CD4-positive, alpha-beta T cell treated with Interleukin-2 at 100 ng/mL for 4 hours (primary cell): ENCODE measurements at places on chromosomes 6 and 20.

- no peak for DNase-seq
These were observed 12.0 kb downstream of the TRAM2 start for GRCh38 chr6:52564856-52565255.

DNA sequence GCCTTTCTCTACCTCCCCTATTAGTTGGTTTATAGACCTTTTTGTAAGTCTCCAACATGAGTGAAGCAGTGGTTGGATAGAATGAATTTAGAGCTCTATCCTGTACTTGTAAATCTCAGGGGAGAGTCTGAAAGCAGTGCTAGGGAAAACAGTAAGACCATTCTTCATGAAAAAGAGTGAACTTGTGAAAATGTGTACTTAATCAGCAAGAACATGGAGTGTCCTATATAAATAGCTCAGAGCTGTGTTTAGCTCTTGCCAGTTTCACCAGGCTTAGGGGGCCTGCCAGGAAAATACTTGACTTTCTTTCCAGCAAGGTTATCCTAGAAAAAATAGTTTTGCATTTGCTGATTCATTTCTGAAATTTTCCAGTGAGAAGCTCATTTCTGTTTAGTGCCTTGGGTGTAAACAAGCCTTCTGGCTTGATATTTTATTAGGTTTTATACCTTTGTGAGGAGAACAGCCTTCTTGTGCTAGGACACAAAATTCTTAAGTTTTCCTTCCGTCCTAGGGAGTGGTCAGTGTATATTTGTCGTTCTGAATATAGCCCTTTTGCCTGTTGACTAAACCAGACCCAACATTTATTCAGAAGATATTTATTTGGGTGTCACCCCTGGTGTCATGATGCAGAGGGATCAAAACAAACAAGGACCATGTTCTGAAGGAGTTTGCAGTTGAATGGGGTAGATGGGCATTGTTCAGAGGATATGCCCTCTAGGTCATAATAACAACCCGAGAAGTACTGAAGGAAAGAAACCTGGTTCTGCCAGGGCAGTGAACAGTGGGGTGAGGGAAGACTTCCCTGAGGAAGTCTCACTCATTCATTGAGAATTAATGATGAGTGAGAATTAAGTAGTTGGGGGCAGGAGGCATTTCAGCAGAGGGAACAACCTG lies 7.6 kb downstream of the ARFGEF2 start:
- DNase-seq = no peak

DNA sequence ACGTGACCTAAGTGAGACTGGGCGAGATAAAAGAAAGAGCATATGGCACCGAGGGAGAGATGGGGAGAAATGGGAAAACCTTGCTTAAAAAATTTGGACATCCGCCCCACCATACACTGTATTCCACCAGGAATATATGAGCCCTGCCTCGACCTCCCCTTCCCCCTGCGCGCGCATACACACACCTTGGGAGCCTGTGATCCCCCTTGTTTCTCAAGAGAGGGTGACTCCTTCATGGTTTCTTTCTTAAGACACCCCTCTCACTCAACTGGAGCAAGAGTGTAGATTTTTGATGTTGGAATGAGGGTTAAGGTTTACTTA lies 480 bp downstream of the ABCF1 start:
- DNase-seq = no peak

DNA sequence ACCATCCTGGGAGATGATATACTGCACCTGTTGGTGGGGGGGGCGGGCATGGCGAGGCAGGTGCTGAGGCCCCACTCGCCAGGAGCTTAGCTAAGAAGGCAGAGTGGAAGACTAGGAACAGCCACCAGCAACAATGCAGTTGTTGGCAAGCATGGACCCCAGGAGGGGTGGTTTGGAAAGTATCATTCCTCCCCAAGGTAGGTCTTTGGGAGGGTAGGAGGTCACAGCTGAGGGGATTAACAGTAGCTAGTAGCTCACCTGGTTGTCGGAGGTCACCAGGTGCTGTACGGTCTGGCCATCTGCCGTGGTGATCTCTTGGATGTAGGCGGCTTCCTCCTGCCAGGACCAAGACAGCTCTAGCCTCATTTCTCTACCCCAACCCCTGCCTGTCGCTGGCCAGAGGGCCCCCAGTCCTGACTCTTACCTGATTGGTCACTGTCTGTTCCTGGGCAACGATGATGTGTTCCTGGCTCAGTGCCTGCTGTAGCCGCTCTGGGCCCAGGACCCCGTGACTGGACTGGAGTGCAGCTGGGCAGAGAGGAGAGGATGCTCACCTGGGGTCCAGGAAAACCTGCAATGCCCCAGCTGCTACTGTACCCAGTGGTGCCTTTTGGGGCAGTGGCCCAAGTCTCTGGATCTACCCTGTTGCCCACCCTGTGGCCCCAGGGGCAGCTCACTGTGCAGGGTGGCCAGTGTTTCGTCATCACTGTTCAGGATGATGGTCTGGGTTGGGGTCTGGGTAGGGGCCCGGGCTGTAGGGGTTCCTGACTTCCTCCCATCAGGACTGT lies 15.3 kb downstream of the PCIF1 start:
- DNase-seq = no peak

GRCh38 chr6:106643061-106643460 lies 13.7 kb downstream of the QRSL1 start:
- no peak for DNase-seq

DNA sequence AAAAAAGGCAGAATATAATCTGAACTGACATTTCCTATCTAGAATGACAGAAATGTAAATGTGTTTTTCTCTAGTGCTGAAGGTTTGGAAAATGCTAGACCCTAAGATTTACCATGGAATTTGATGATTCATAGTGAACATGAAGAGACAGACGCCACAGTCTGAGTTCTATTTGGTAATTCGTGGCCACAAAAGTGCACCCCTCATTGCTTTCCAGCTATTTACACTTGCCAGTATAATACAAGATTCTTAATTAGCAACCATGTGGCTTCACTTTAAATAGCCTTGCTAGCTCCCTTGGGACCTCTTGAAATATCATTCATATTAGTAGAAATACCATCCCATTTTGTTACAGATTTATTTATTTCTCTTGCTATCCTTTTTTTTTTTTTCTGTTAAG lies 636.8 kb downstream of the PRKN start:
- no peak for DNase-seq

- no peak for DNase-seq
These were observed 7.4 kb upstream of the SSTR4 start for GRCh38 chr20:23027721-23028120.

DNA sequence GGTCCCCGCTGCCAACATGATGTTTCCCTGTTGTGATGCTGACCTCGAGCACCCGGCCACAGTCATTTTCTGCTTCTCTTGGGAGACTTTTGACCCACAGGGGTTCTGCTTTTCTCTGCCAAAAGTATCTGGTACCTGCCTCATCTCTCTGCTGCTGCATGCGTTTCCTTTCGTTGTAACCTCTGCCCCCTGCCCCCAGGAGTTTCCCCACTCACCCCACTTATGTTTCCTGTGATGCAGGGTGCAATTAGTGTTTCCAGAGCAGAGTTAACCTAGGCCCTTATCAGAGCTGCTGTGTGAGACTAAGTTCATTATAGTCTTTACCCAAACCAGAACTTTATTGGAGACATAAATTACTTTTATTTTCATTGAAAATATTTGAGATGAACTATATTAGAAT lies 65.2 kb upstream of the EDN3 start:
- DNase-seq = no peak
